ENCODE measurements at places on chromosomes 4 and X. TPM values are rescaled to one million over a fixed set of nuclear protein-coding genes. Genes with fewer than 3 reads are reported as not detected.

- DNase-seq = no peak
Measured at GRCh38 chrX:129472116-129472515, 51.2 kb downstream of the SMARCA1 start.

DNA sequence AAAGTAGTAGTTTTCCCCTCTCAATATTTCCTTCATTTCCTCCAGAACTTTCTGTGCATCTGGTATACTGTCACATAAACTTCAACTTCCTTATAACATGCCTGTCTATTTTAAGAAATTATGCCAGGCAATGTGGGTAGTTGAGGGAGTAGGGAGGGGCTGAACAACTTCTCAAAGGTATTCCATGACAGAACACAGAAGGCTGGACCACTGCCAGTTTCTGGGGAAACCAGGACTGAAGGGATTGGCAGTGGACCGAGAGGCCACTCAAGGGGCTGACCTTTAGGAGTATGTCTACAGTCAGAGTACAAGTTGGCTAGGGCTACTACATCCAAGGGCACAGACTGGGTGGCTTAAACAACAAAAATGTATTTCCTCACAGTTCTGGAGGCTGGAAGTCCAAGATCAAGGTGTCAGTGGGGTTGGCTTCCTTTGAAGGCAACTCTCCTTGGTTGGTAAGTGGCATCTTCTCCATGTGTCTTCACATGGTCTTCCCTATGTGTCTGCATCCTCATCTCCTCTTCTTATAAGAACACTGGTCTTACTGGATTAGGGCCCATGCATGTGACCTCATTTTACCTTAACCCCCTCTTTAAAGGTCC lies 6.9 kb downstream of the SH3RF1 start:
- DNase-seq = no peak

DNA sequence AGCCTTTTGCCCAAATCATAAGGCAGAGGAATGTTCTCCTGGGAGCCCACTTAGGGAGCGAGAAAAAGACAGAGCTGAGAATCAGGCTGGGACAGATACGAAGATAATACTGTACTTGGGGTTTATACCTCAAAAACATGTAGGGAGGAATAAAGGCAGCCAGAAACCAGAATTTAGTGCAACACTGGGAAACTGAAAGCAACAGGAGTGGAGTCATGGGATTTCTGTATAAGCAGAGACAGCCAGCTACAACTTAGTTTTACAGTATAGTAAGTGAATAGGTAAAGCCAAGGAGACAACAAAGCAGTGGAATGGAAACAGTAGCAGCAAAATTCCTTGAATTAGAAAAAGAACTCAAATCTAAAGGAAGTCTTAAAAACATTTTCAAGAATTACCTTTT lies 413.2 kb downstream of the FAT4 start:
- no peak for DNase-seq

- no peak for DNase-seq
Measured at GRCh38 chr4:178838776-178839175, 1396.5 kb upstream of the AGA start.

GRCh38 chrX:283115-283845 lies 2.1 kb downstream of the PLCXD1 start:
- DNase-seq = peak; percentile 91

GRCh38 chr4:30867427-30867826 lies 147.3 kb downstream of the PCDH7 start:
- DNase-seq = no peak

DNA sequence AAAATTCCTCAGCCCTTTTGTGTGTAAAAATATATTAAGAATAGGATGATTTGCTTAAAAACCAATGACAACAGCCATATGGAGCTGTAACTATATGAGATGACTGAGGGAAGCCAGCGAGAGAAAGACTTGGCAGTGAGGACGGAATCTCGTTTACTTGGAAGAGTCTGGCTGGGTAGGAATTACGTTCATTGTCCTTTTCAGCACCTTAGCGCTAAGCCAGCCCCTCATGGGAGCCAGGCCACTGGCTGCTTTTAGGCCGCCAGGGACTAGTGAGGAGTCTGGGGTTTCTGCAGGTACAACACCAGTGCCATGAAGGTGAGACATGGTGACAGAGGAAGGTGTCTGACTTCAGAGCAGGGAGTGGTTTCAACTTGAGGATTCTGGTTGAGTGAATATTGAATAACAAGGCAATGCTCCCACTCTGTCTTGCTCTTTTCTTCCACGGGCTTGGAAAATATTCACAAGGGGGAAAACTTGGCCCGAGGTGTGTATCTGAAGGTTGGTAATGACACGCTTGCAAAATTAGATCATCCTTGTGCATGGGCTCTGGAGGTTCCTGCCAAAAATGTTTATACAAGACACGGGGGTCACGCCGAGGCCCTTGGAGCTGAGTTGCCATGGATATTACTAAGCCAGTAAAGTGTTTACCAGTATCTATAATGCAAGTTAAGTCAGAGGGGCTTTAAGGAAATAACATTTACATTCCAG lies 17.4 kb downstream of the KLF3 start:
- DNase-seq = no peak

- no peak for DNase-seq
Measured at GRCh38 chrX:2694914-2695267, 3.8 kb downstream of the CD99 start.

DNA sequence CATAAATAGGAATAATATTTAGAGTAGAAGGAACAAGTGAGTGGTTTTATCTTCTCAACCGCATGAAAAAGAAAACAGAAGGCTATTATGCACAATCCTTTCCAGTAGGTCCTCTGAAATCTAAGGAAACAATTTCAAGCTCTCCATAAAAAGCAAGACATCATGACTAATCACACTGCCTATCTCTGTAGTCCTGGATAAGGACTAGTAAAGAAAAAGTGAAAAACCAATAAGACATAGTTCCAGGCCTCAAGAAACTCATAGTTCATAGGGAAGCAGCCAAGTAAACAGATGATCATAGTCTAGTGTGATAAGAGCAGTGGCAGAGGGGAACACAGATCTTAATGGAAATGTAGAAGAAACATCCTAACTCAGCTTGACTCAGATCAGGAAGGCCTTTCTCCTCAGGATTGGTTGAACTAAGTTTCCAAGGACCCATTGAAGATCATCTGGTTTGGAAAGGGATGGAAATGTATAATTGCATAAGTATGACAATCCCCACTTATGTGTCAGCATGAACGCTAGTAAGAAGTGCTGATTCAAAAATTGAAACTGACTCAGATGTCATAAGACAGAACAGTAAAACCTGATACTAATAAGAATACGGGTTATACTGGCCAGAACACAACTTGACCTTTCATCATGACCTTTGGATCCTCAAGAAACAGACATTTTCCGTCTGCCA lies 155.3 kb downstream of the GRIA3 start:
- no peak for DNase-seq

DNA sequence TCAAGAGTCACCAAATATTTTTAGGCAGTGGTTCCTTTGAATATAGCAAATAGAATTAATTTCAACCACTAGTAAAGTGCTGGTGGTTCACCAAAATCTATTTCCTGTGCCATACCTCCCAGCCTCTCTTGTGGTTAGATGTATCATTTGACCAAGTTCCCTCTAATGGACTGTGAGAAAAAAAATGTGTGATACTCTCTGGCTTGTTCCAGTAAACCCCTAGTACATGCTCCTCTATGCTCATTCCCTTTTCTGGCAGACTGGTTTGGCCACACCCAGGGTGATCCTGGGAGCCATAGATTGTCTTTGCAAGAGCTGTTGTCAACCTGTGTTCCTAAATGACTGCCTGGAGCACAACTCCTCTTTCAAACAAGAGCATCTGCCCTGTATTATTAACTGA lies 109.5 kb downstream of the FRAS1 start:
- no peak for DNase-seq

GRCh38 chrX:54633641-54634040 lies 103.6 kb downstream of the GNL3L start:
- DNase-seq = no peak

DNA sequence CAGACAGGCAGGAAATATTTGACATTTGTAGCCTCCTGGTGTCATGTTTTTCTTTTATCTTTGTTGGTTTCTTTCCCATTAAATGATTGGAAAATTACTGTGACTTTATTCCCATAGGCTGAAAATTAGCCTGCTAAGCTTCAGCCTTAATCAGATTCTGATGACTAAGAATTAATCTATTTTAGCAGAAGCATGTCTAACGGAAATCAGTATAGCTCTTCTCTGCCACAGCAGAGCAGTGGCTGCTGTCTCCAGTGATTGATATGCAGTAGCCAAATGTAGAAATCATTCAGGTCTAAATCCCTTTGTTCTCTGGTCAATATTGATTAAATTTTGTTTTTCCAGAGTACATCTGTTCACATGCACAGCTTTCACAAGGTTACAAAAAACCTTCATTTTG lies 199.3 kb downstream of the GC start:
- no peak for DNase-seq

DNA sequence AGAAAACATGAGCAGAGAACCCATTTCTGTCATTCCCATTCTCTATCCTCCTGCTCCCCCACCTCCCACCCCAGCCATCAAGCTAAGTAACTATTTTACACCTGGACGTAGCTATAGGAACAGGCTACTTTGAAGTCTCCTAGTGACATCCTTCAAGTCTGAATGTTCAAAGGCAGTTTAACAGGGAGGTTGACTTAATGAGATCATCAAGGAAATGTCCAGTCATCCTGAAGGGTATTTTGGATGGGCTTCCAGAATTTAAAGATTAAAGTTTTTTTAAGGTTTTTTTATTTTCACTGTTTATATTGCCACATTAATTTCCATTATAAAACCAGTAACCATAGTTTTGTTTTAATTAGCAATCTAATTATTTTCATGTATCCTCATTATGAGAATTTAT lies 41.1 kb downstream of the HPF1 start:
- no peak for DNase-seq

DNA sequence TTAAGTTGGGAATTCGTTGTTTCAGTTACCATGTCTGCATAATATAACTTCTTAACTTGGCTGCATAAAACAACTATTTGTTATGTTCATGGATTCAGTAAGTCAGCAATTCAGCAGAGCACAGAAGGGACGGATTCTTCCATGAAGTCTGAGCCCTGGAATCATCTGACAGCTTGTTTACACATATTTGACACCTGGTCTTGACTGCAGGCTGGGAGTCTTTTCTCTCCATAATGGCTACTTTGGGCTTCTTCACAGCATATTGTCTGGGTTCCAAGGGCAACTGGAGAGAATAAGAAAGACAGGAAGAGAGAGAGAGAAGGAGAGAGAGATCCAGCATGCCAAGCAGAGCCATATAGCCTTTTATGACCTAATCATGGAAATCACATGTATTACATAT lies 23.1 kb downstream of the CENPC start:
- DNase-seq = no peak

GRCh38 chrX:17990532-17990931 lies 129.4 kb upstream of the RAI2 start:
- no peak for DNase-seq

DNA sequence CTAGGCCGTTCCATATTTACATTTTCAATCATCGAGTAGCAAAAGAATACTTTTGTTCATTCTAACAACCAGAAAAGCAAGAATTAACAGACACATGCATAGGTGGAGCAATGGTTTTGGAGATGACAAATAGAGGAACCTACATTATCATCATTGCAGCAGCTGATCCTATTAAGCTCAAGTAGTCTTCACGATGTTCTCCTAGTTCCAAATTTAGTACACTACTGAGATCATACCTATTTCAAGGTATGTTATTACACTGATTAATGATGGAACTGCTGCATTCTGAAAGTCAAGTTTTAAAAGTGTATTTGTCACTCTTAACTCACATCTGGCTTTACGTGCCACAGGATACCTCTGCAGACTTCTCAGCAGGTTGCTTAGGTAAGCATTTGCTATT lies 87.4 kb downstream of the ADGRA3 start:
- DNase-seq = no peak

- DNase-seq = no peak
Measured at GRCh38 chrX:10172877-10173276, 16.1 kb downstream of the CLCN4 start.

GIMD1 gene
- not detected for polyA plus RNA-seq

SUPT20HL1 gene
- not detected for polyA plus RNA-seq

CXCL8 gene
- 7.5 TPM for polyA plus RNA-seq

MAP7D2 gene
- polyA plus RNA-seq = 0.54 TPM

DRD5 gene
- not detected for polyA plus RNA-seq

ARMCX1 gene
- 0.92 TPM for polyA plus RNA-seq

FOXR2 gene
- not detected for polyA plus RNA-seq

PDZD4 gene
- 1.1 TPM for polyA plus RNA-seq

CORIN gene
- not detected for polyA plus RNA-seq

AADAT gene
- not detected for polyA plus RNA-seq
